ENCODE measurements at places on chromosomes 6 and 20.

DNA sequence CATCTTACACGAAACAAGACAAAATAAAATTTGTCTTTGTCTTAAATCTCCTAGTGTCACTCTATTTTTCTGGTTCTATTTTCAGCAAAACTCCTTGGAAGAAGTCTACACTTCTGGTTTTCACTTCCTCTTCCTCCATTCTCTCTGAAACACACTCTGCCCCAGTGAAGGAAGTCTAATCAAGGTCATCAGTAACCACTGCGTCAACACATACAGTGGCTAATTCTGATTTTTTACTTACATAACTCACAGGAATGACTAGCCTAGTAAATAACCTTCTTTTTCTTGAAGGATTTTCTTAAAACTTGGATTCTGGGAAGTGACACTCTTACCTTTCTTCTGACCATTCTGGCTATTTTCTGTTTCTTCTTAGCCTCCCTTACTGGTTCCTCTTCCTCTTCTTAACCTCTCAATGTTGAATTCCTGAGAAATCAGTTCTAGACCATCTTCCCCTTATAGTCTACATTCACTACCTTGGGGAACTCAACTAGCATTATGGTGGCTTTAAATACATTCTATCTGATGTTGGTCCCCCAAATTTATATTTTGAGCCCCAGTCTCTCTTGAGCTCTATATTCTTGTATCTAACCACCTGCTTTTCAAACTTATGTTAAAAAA, 37.5 kb downstream of the AIG1 start:
- peak; percentile 10 for DNase-seq

DNA sequence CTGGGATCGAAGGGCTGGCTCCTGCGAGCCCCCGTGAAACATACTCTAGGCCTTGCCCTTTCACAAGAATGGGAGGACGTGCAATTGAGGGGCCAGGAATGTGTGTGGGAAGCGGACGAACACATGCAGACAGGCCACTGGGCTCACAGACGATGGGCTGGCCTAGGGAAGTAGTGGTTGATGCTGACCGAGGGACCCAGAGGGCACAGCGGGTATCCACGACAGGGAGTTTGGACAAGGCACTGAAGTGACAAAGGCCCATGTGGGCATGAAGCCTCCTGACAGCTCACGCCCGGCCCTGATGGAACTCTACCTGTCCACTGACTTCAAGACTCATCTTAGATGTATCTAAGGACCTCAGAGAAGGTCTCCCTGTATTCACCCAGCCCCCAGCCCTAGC, 52.2 kb downstream of the MYH7B start:
- no peak for DNase-seq

DNA sequence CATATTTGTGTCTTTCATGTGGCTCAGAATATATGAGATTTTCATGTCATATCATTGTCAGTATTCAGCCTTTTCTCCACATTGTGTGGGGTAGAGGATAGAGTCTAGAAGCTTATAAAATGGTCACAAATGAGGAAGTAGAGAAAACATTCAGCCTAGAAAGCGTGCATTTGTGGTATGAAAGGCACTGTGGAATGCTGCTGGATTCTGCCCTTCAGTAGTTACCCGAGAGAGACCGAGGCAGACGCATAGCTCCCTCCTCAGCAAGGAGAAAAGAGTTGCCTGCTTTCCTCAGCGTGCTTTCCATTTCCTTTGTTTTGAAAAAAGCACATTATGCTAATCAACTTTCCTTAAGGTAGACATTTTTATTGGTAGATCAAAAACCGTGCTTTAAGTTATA, 28.7 kb downstream of the MYB start:
- no peak for DNase-seq

DNA sequence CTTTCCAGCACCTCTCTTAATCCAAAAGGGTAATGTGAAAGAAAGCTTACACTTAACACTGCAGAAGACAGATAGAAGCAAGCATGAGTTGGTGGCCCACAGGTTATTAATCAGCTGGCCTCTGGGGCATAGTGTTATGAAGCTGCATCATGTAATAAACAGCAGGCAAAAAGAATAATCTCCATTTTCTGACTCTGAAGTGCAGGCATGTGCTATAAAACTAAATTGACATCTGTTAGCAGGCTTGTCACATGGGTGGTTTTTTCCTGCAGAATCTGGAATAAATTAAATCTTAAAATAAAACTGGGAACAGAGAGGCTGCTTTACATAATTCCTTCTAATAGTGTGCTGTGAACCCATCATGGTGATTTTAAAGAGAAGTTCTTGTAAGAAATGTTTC, 73.3 kb downstream of the METTL24 start:
- no peak for DNase-seq

DNA sequence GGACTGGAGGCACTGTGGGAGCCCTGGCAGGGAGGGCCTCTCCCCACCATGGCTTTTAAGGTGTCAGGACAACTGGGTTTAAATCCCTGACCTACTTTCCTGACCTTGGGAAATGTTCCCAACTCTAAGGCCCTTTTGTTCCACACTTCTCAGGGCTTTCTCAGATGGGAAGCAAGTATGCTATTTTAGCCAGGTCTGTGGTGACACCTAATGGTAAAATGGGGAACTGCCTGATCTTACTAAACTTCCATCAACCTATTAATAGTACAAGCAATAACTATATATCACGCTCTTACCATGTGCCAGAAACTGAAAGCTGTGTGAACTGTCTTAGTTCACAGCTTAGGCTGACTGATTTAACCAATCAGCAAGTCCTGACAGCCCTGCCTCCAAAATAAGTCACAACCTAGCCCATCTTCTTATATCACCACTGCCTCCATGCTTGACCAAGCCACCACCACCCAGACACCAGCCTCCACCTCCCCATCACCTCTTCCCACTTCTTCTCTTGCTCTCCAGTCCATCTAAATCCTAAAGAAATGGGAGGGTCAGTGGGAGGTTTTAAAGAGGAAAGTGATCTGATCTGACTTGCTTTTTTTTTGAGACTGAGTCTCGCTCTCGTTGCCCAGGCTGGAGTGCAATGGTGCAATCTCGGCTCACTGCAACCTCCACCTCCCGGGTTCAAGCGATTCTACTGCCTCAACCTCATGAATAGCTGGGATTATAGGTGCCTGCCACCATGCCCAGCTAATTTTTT, 6.9 kb upstream of the BLCAP start:
- peak; percentile 86 for DNase-seq

DNA sequence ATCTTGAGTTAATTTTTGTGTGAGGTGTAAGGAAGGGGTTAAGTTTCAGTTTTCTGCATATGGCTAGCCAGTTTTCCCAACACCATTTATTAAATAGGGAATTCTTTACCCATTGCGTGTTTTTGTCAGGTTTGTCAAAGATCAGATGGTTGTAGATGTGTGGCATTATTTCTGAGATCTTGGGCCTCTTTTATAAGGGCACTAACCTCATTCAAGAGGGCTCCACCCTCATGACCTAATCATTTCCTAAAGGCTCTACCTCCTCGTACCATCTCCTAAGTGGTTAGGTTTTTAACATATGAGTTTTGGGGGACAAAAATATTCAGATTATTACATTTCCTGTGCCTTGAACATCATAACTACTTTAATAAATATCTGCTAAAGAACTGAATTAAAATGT, 510.9 kb downstream of the UTRN start:
- no peak for DNase-seq
